Body of pancreas (tissue), 4 donors: ENCODE measurements at places on chromosomes 4 and X. TPM values are rescaled to one million over a fixed set of nuclear protein-coding genes. Genes with fewer than 3 reads are reported as not detected.

SULT1E1 gene
- 1.3 TPM for total RNA-seq

BANK1 gene
- total RNA-seq: 1.0 TPM

- no peak for DNase-seq
- no peaks in the 10 kb centered on the region for H3K27me3 ChIP-seq
- no peak overlapping the region for H3K27ac ChIP-seq
- no peak overlapping the region for H3K4me3 ChIP-seq
- no peaks in the 10 kb centered on the region for H3K4me1 ChIP-seq
Measured at GRCh38 chrX:34903316-34903715, 39.3 kb upstream of the FAM47B start.

GRCh38 chr4:163172647-163173046, 6.0 kb upstream of the NAF1 start:
- no peak overlapping the region for H3K27ac ChIP-seq
- H3K4me3 ChIP-seq: no peak overlapping the region
- H3K27me3 ChIP-seq: no peaks in the 10 kb centered on the region
- no peaks in the 10 kb centered on the region for H3K4me1 ChIP-seq
- no peaks in the 10 kb centered on the region for H3K36me3 ChIP-seq

DNA sequence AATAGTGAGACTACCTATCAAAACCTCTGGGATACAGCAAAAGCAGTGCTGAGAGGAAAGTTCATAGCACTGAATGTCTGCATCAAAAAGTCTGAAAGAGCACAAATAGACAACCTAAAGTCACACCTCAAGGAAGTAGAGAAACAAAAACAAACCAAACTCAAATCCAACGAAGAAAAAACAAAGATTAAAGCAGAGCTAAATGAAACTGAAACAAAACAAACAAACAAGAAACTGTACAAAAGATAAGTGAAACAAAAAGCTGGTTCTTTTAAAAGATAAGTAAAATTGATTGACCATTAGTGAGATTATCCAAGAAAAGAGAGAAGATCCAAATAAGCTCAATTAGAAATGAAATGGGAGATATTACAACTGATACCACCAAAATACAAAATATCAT, 378.3 kb upstream of the NDST4 start:
- H3K27me3 ChIP-seq: no peaks in the 10 kb centered on the region
- no peaks in the 10 kb centered on the region for H3K36me3 ChIP-seq
- H3K27ac ChIP-seq: no peak overlapping the region
- no peak overlapping the region for H3K4me3 ChIP-seq
- DNase-seq: no peak

- no peaks in the 10 kb centered on the region for H3K36me3 ChIP-seq
- H3K27ac ChIP-seq: no peak overlapping the region
Measured at GRCh38 chr4:116632269-116632668, 453.1 kb downstream of the TRAM1L1 start.
